Caco-2 (cell line): ENCODE measurements at places on chromosomes 13 and 19.

DNA sequence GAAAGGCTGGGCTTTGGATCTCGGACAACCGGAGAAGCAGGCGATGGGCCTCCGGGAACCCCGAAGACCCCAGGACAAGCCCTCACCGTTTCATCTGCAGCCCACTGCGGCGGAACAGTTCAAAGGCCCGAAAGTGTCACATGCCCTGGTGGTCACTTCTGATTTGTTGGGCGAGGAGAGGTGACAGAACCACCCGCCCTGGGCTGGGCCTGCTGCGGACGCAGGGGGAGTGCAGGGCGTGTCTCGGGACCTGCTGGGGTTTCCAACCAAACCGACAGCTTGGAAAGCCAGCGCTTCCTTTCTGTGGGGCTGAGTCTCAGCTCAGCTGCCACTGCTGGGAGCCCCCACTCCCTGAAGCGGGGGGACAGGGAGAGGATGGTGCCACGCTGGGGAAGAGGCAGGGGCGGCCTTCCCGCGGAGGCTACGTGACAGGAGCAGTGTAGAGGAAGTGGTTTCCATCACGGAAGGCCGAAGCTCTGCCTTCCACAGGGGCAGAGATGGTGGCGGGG is 22.8 kb upstream of the ZBTB7A start:
- no peaks in the 10 kb centered on the region for H3K36me3 ChIP-seq
- peaks cover 9% of the 10 kb centered on the region for H3K4me1 ChIP-seq
- no peak overlapping the region for H3K4me3 ChIP-seq

GRCh38 chr19:19205416-19206410 is 2.5 kb upstream of the NR2C2AP start:
- H3K4me1 ChIP-seq = peaks cover 4% of the 10 kb centered on the region; the same call in 1 of the 2 replicates
- H3K27ac ChIP-seq = no peak overlapping the region
- DNase-seq = no peak
- H3K27me3 ChIP-seq = no peaks in the 10 kb centered on the region

- no peak for DNase-seq
- no peak overlapping the region; the same call in 1 of the 2 replicates for H3K4me3 ChIP-seq
- no peak overlapping the region for H3K27ac ChIP-seq
- peaks cover 2% of the 10 kb centered on the region for H3K27me3 ChIP-seq
- H3K36me3 ChIP-seq = no peaks in the 10 kb centered on the region
- H3K4me1 ChIP-seq = no peaks in the 10 kb centered on the region
Measured at GRCh38 chr19:3367628-3368440, 1.5 kb downstream of the NFIC start.

GRCh38 chr19:47839411-47839810 is 17.7 kb downstream of the CRX start:
- H3K4me1 ChIP-seq = no peaks in the 10 kb centered on the region
- no peaks in the 10 kb centered on the region for H3K36me3 ChIP-seq
- H3K27me3 ChIP-seq = no peaks in the 10 kb centered on the region
- H3K4me3 ChIP-seq = no peak overlapping the region
- DNase-seq = no peak
